ENCODE measurements at places on chromosomes 1 and 21. TPM values are rescaled to one million over a fixed set of nuclear protein-coding genes. Genes with fewer than 3 reads are reported as not detected.
A peak's percentile ranks its signal among the peaks of the same experiment; 100 is the strongest.

DNA sequence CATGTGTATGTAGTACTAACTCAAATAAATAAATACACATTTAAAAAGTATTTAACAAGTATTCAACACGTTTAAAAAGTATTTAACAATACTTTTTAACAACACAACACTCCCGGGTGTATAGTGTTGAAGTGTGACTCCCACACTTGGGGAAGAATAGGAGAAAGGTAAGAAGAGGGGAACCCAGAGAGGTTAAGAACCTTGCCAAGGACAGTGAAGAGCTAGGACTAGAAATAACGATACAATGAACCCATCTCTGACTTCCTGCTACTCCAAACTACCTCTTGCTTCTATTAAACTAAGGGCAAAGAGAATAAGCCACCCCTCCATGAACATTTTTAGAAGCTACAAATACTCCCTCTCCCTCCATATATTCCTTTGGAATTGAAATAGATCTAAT, 1.7 kb upstream of the GFI1 start:
- no peak for DNase-seq

The ABCB10 gene
- total RNA-seq: 19.8 TPM

- DNase-seq: no peak
Observed at GRCh38 chr1:40360631-40361030, 12.9 kb upstream of the SMAP2 start.

The CRP gene
- total RNA-seq: not detected

DNA sequence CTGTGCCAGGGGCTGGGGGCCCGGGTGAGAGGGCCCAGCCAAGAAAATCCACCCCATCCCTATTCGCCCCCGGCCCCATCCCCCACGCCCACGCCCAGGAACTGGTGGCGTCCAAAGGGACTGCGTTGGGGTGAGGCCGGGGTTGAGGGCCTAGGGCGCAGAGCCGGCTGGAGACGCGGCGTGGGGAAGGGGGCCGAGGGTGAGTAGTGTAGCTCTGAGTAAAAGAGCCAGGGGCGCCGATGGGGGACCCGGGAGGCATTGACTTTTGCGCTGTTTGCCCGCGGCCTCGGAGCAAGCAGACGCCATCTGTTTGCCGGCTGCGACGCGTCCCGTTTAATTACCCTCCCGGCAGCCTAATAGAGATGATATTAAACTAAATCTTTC, 3.5 kb upstream of the DMRTA2 start:
- DNase-seq: peak; percentile 73

DNA sequence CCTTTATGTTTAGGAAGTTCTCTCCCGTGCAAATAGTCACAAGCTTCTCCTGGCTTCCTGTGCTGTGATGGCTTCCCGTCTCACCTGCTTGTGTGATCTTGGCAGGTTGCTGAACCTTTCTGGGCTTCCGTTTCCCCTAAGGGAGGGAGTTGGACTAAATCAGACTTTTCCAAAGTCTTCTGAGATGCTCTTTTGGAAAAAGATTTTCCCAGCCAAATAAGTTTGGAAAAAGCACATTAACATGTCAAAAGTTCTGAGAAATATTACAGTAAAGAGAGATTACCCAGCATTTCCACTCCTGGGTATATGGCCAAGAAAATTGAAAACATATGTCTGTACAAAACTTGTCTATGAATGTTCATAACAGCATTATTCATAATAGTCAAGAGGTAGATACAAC, 36.0 kb upstream of the TENT5C start:
- peak; percentile 7 for DNase-seq

The RAB3B gene
- 29.6 TPM for total RNA-seq

GRCh38 chr1:152047730-152048415, 11.1 kb upstream of the S100A11 start:
- DNase-seq: peak; percentile 75

- peak; percentile 36 for DNase-seq
Observed at GRCh38 chr1:5769146-5769545, 223.1 kb downstream of the NPHP4 start.

GRCh38 chr1:42158189-42158588, 5.0 kb downstream of the GUCA2B start:
- no peak for DNase-seq
